ENCODE measurements at places on chromosomes 6 and 20.

DNA sequence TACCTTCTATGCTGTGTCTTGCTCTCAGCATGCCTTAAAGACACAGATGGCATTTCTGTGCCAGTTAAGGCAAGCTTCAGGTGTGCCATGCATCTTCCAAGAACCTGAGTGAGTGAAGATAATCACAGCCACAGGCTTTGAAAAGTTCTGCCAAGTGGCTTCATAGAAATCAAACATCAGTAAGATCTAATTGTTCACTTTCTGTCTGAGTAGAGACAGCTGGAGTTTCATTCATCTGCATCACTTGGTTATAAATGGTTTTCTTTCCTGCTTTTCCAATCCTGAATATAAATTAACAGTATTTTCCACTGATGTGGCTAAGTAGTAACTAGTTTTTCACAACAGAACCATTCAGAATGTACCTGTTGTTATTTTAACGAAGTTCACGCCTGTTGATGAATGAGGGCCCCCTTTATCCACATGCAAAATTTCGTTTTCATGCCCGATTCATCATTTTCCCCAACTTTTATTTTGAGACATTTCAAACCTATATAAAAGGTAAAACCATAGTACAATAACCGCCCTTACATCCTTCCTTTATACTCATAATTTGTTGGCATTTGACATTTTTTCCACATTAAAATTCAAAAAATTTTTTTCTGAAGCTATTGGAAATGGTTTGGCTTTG, 38.6 kb upstream of the KCNG1 start:
- no peak for DNase-seq

- DNase-seq: no peak
Measured at GRCh38 chr6:65182681-65183080, 524.3 kb downstream of the EYS start.

DNA sequence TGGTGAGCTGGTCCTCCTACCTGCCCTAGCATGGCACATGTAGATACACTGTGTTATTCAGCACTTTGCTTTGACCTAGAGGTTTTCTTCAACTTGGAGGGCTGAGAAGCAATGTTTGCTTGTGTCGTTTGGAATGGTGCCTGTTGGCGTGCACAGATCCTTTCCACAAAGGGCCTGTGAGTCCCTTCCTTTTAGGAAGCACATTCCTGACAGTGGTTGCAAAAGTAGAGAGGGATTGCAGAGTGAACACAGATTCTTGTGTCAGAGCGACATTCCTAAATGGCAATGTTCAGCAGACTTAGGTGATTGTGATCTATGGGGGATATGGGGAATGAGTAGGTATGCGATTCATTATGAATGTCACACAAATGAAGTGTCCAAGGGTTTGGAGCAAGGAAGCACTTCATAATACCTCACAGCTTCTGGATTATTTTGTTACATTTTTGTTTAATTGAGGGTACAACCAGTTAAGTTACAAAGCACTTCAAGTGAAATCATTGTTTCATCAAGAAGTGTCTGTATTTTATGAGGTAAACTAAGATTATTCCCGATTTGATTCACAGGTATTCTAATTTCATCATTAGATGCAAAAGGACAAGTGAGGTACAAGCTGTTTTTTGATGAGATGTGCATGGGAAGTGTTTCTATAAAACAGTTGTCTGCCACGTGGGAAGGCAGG, 713 bp upstream of the RNF144B start:
- no peak for DNase-seq

- no peak for DNase-seq
Measured at GRCh38 chr6:106648651-106649308, 19.4 kb downstream of the QRSL1 start.

GRCh38 chr20:60964911-60965310, 287.1 kb upstream of the CDH4 start:
- DNase-seq: no peak

GRCh38 chr6:38391206-38391605, 248.5 kb downstream of the BTBD9 start:
- DNase-seq: no peak

DNA sequence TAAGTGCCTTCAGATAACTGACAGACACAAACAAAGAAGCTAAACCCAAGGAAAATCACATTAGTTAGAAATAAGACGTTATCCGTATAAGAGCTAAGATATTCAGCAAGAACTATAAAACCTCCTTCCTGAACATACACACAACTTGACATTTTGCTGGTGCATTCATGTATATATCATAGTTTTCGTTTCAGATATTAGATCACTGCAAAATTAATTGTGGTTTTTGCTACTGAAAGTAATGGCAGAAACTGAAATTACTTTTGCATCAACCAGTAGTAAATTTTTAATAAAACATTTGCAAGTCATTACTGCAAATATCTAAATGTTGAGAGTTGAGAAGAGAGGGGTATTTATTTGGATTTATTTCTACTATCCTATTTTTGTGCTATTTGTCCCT, 26.1 kb upstream of the KCNQ5 start:
- no peak for DNase-seq

DNA sequence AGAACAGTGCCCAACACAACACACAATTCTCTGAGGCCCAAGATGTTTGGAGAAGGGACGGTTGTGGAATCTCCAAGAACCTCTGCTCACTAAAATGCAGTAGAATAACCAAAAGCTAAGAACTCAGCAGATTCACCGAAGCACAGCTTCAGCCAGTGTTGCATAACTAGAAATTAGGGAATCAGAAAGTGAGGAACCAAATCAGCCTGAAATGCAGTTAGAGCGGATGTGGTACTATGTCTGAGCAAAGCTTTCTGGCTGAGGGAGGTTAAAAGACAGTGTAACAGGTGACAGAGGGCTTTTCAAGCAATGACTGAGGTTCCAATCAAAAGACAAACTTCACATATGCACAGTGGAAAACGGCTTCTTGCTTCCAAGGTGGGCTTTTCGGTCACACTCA, 197.9 kb upstream of the KCNK16 start:
- DNase-seq: no peak

DNA sequence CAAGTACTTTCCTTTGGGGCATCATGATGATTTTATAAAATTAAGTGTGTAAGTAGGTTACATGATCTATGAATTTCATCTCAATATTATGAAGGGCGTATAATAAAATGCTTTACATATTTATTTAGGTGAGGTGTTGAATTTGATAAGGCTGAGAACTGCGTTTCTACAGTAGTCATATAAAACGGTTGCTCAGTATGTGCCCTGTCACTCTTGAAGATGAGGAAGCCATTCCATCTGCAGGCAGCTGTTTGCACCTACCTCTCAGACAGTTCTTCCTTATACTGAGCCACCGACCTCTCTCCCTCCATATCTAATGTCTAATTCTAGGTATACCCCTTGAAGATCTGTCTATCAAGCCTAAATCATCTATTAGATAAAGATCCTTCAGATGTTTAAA, 16.1 kb downstream of the NCOA7 start:
- no peak for DNase-seq

DNA sequence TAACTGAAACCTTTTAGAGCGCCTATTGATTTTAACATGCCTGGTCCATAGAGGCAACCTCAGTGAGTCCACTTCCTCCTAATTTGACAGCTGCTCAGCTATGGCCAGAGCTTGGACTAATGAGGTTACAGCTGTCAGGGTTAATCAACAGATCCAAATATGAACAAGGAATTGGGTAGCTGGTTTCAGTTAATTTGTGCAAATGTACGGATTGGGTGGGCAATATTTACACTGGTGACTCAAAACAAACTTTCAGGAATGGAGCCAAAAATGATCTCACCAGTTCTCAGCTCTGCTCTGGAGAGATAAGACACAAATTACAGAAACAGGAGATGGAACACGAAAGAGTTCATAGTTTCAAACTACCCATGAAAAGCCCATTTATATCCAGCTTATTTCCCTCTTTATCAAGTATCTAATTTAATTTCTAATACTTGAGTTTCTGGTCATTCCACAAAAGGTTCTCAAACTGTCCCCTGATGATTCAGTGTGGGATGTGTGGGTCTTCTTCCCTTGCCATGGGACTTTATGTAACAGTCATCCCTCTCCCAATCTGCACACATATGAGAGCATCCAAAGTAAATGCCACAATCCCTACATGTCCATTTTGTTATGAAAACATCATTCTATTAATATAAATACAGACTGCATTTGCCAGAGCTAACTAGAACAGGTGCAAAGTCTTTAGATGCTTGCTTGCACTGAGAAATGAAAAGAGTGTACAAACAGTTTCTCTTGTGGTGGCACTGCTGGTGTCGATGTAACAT, 149.9 kb downstream of the RPS12 start:
- no peak for DNase-seq

- no peak for DNase-seq
Measured at GRCh38 chr20:61934716-61935530, 130.8 kb downstream of the TAF4 start.

- no peak for DNase-seq
Measured at GRCh38 chr20:45088247-45088646, 12.7 kb downstream of the KCNS1 start.

DNA sequence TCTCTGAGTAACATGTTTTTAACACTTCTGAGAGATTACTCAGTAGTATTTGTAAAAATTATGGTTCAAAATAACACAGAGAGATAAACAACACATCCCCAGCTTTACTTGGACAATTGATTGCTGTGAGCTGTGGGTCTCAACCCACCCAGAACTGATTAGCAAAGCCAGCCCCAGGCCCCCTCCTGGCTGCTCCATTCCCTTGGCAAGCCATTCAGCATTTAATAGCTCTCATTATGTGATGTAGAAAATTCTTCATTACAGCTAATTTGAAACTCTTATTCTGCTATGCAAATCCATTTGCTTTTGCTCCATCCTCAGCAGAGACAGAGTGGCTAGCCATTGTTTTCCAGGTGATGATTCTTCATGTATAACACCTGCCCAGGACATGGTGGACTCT, 16.6 kb upstream of the SIRT5 start:
- no peak for DNase-seq

DNA sequence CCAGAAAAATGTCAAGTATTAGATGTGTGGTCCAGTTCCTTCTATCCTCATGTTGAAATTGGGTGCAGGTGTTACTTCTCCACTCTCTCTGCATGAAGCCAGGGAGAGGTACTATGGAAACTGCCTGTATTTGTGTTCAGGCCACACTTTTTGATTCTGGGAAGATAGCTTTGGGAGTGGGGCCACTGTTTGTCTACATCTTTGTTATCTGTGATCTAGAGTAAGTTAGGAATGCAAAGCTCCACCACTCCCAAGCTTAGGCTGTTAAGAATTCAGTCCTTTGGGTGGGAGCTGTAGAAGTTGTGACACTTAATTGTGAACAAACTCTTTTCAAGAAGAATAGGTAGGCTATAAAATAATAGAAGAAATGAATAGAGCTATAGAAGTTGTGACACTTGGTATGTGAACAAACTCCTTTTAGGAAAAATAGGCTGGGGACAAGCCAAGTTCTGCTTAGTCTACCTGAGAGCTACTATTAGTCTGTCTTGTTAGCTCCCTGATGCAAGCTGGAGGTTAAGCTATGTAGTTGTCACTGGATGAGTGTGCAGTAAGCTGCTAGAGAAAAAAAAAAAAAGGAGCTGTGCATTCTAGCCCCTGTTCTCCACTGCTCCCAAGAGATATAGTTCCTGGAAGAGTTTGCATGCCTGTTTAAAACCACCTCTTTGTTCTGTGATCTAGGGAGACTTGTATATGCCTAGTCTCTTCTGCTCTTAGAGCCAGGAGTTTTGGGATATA, 7.1 kb upstream of the GFRAL start:
- no peak for DNase-seq

- DNase-seq: no peak
Measured at GRCh38 chr6:71979911-71980310, 93.6 kb downstream of the RIMS1 start.

- no peak for DNase-seq
Measured at GRCh38 chr6:80214436-80215022, 108.1 kb downstream of the BCKDHB start.

- no peak for DNase-seq
Measured at GRCh38 chr20:22775671-22776139, 191.3 kb upstream of the FOXA2 start.

- no peak for DNase-seq
Measured at GRCh38 chr6:109332748-109333147, 49.5 kb downstream of the CD164 start.

DNA sequence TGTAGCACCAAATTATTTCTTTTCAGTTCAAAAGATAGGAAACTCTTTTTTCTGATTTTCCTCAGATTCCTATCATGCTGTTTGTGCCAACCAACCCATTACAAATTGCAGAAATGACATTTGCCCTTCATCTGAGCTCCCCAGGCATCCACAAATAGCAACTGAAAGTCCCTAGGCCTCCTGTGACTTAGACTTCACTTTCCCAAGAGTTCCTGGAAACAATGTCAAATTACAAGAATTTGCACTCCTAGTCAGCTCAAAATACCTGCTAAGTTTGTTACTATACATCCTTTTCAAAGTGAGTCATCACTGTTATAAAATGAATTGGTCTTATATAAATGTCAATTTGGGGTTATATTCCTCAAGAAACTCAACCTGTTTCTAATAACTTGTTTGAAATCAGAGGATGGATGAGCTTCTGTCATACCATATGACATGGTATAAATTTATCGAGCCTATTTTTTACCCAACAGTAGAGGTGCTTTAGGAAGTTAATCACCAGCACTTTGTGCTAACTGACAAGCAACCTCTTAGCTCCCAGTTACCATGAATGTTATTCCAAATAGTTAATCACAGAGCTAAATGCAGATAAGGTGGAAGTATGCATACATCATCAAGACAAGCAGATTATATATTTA, 256.5 kb downstream of the HACE1 start:
- DNase-seq: no peak

DNA sequence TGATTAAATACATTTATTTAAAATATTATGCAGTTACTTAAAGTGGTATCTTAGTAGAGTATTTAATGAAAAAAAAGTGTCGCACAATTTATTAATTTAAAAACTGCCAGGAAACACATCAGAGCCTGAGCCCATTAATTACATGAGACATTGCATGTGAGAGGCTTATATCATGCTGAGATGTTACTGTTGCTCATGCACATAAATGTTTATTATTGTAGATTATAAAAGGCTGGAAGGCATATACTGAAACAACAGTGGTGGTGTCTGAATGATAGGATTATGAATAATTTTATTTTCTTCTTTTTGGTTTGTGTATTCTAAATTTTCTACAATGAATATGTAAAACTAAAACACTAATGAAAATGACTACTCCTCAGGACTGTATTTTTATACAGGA, 45.7 kb upstream of the TXNDC5 start:
- DNase-seq: no peak

DNA sequence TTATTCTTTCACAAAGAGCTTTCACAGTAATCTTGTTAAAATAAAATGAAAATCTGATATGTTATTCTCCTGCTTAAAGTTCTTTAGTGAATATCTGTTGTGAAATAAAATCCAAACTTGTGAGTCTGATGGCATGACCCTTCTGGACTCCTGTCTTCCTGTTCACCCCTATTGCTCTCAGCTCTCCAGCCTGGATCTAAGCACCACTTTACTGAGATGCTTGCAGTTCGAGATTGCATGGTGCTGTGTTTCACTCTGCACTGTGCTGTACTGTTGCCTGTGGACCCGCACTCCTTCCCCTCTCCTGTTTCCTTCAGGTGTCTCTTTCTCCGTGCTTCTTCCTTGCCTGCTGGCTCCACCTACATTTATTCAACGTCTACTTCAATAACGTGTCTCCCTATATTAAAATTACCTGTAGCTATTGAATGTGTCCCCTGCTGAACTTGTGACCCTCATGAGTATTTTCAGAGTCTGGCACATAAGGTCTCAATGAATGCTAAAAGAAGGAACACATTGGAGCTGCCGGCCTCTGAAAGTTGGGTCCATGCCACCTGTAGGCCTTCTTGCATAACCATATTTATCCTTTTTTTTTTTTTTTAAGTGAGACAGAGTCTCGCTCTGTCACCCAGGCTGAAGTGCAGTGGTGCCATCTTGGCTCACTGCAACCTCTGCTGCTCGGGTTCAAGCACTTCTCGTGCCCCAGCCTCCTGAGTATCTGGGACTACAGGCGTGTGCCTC, 100.1 kb downstream of the ARID1B start:
- no peak for DNase-seq

Data from stimulated activated CD4-positive, alpha-beta T cell treated with anti-CD3 and anti-CD28 coated beads, Interleukin-12 subunit alpha, Interleukin-12 subunit beta, amount 100 ng/mL, for 24 hours (primary cell).